T-helper 17 cell (primary cell): ENCODE measurements at places on chromosomes 6 and 20.

DNA sequence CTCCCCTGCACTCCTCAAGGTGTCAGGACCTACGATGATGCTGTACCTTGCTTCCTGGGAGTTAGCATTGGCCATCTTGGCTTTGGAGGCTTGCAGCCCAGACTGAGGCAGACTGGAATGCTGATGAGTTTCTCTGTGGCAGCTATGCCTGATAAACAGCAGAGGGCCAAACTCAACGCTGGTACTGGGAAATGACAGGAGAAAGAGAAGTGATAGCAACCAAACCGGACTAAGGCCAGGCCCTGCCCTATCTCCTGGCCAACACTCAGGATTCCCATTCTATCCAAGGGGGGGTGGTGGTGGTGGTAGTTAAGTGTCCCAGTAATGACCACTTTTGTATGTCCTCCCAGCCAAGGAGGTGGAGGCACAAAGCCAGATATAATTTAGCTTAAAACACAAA, 90.0 kb upstream of the DTNBP1 start:
- DNase-seq = no peak
- H3K4me3 ChIP-seq = no peak overlapping the region
- H3K27me3 ChIP-seq = peaks cover 9% of the 10 kb centered on the region
- H3K36me3 ChIP-seq = no peaks in the 10 kb centered on the region
- H3K4me1 ChIP-seq = no peaks in the 10 kb centered on the region
- no peak overlapping the region for H3K27ac ChIP-seq

DNA sequence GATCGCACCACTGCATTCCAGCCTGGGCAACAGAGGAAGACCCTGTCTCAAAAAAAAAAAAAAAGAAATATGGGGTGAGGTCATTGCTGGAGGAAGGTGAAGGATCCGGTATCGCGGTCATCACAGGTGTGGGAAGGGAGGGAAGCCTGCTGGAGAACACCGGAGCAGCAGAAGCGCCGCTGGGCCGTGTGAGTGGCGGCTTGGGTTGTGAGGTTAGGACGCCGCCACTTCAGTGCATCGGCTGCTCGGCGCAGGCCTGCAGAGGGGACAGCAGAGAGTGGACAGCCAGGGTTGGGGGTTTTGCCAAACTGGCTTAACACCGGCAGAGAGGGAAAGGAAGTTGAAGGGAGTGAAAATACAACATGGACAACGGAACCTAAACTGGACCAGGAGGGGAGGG, 5.4 kb downstream of the TLDC2 start:
- no peaks in the 10 kb centered on the region for H3K27me3 ChIP-seq
- peaks cover 17% of the 10 kb centered on the region for H3K4me1 ChIP-seq
- H3K36me3 ChIP-seq = no peaks in the 10 kb centered on the region
- H3K27ac ChIP-seq = peak overlapping the region; percentile 32
- no peak for DNase-seq

- no peaks in the 10 kb centered on the region for H3K27me3 ChIP-seq
- no peak overlapping the region for H3K4me3 ChIP-seq
- no peaks in the 10 kb centered on the region for H3K36me3 ChIP-seq
- H3K4me1 ChIP-seq = peaks cover 14% of the 10 kb centered on the region
These were observed 44.6 kb downstream of the BLTP3A start for GRCh38 chr6:34836451-34836850.

GRCh38 chr6:78487401-78487800, 379.9 kb upstream of the IRAK1BP1 start:
- H3K4me3 ChIP-seq = no peak overlapping the region
- H3K36me3 ChIP-seq = no peaks in the 10 kb centered on the region
- H3K27ac ChIP-seq = no peak overlapping the region
- DNase-seq = no peak
- no peaks in the 10 kb centered on the region for H3K4me1 ChIP-seq

DNA sequence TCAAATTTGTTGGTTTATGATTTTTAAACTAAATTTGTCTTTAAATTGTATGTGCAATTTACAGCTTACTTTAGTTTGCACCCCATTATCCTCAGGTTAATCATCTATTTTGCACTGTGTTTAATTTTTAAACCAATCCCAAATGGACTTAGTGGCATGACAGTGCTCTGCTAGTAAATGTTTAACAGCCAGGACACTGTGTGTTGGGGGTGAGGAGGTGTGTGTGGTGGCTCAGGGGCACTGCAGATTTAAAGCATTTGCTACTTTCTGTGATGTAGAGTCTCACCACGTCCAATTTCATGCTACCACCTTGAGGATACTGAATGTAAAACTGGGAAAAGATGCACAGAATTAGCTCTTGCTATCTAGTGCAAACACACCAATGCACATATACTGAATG, 225.7 kb downstream of the HAO1 start:
- no peaks in the 10 kb centered on the region for H3K27me3 ChIP-seq
- H3K4me3 ChIP-seq = no peak overlapping the region
- H3K36me3 ChIP-seq = no peaks in the 10 kb centered on the region
- H3K27ac ChIP-seq = no peak overlapping the region

DNA sequence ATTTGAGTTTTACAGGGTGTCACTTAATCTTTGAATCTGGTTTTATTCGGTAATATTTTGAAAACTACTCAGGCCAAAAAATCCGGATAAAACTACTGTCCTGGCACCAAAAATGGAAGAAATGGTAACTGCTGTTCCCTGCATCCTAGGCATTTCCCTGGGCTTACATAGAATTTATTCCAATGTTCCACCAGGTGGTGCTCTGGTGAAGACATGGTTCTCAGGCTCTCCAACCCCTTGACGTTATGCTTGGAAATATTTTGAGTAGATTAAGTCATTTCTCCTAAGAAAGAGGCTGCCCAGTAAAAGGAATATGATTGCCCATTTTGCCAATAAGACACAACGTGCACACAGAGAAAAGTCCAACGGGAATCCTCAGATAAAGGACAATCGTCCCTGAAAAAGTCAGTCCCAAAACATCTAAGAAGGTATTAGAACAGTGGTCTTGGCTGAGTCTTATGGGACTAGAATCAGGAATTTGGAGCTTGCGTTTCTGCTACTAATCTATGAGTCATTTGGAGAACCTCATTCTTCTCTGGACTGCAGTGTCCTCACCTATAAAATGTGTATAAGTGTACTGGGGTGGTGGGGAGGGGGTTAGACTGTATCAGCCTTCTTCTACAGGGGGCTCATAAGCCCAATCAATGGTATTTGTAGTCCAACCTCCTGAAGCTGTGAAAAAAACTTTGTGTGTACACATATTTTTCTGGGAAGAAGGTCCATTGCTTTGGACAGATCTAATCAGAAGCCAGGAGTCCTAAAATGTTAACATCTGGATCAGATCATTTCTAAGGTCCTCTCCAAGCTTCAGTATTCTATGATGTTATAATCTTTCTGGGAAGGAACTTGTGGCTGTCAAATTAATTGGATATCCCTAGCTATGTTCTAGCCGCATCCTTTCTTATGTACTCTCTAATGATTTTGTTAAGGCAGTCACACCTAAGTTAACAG, 131.0 kb upstream of the BMP2 start:
- no peak for DNase-seq
- H3K4me1 ChIP-seq = no peaks in the 10 kb centered on the region
- H3K27me3 ChIP-seq = no peaks in the 10 kb centered on the region
- H3K36me3 ChIP-seq = no peaks in the 10 kb centered on the region
- H3K27ac ChIP-seq = no peak overlapping the region
- no peak overlapping the region for H3K4me3 ChIP-seq

DNA sequence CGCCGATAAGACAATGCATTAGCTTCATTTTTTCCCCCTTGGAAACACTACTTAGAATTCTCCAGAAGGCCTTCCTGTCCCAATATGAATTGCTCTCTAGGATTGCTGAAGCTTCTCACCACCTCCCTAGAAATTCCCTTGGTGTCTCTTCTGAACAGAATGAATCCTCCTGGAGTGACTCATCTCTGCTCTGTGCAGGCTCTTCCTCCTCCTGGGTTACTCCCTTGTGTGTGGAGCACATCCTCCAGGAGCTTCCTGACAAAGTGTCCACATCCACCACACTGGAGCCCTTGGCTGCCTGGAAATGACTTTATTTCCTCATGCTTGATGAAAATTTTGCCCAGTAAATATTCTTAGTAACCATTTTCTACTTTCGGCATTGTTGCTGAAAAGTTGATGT, 54.4 kb downstream of the DTNBP1 start:
- H3K4me1 ChIP-seq = peaks cover 8% of the 10 kb centered on the region
- no peaks in the 10 kb centered on the region for H3K27me3 ChIP-seq
- H3K27ac ChIP-seq = no peak overlapping the region
- peaks cover 13% of the 10 kb centered on the region for H3K36me3 ChIP-seq
- DNase-seq = no peak

DNA sequence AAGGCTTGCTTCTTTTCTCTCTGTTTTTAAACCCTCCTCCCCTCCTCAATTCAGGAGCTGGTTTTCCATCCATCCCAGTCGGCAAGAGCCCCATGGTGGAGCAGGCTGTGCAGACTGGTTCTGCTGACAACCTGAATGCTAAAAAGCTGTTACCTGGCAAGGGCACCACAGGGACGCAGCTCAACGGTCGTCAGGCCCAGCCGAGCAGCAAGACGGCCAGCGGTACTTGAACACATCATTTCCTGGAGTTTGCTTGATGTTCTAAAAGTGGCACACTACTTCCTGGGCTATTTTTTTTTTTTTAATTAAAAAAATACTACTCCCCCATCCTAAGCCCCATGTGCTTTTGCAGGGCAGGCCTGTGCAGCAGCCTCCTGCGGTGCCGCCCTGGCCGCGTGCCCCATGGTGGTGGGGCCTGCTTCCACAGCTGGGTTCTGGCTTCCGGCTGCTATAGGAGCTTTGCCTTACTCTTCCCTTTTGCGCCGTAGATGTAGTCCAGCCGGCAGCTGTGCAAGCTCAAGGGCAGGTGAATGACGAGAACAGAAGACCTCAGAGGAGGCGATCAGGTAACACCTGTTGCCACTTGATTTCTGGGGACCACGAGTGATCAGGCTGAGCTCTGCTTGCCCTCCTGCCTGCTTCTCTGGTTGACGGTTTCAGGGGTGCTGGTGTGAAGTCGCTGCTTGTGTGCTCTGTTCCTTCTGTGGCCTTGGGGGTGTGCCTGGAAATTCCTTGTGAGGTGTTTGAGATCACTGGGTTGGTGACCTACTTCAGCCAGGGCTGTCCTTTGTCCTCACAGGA, 7.7 kb downstream of the LSM14B start:
- no peak overlapping the region for H3K27ac ChIP-seq
- H3K4me3 ChIP-seq = no peak overlapping the region
- no peaks in the 10 kb centered on the region for H3K27me3 ChIP-seq
- H3K36me3 ChIP-seq = peaks cover 6% of the 10 kb centered on the region

DNA sequence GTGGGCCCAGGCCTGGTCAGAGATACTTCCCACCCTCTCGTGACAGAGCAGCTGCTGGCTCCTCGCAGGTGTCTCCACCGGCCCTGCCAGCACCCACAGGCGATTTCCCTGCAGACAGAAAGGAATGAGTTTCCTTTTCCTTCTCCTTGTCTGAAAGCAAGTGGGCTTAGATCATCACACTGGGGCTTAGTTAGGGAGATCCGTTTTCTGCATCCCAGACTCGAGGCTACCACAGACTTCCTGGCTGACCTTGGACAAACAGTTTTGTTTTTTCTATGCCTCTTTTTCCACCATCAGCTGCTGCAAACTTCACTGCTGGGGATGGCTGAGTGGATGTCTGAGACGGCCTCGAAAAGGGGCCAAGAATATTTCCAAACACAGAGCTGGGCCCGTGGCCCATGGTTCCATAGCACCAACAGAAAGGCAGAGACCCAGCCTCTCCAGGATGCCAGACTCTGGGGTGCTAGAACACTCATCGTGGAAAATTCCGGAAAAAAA, 86.5 kb downstream of the BANF2 start:
- no peak overlapping the region for H3K4me3 ChIP-seq
- H3K27ac ChIP-seq = no peak overlapping the region
- H3K4me1 ChIP-seq = peaks cover 6% of the 10 kb centered on the region
- DNase-seq = no peak

GRCh38 chr20:49398401-49399144, 83.9 kb downstream of the KCNB1 start:
- H3K4me1 ChIP-seq = peaks cover 2% of the 10 kb centered on the region
- peaks cover 2% of the 10 kb centered on the region for H3K36me3 ChIP-seq
- no peak overlapping the region for H3K27ac ChIP-seq
- H3K4me3 ChIP-seq = no peak overlapping the region
- H3K27me3 ChIP-seq = peaks cover 34% of the 10 kb centered on the region
- no peak for DNase-seq

GRCh38 chr6:157075549-157076450, 247.5 kb downstream of the TMEM242 start:
- peaks cover 31% of the 10 kb centered on the region for H3K4me1 ChIP-seq
- no peaks in the 10 kb centered on the region for H3K36me3 ChIP-seq
- no peaks in the 10 kb centered on the region for H3K27me3 ChIP-seq
- DNase-seq = no peak
- H3K27ac ChIP-seq = no peak overlapping the region

DNA sequence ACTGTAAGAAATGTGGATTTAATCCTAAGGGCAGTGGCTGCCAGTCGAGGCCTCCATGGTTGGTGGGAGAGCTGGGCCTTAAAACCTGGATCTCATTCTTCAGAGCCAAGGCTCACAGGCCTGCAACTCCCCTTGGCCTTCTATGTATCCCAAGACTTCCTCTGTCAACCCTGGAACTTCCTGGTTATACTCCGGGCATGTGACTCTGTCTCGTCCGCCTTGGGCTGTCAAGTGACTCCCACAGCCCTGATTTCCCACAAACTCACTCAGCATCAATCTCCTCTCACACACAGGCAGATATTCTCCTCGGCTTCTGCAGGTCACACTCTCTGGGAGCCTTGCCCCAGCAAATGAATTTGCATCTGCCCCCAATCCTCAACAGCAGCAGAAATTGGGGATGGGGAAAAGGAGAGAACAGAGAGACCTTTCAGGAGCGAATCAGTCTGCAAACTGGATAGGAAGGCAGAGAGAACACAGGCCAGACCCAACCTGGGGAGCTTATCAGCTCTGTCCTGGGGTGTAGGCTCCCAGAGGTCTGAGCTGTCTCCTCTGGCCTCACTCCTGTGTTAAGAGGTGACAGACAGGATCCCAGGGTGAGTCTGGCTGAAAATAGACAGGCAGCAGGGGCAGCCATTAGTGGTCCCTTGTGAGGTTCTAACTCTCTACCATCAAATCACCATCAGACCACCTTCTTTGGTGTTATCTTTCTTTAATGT, 30.4 kb upstream of the PREX1 start:
- no peaks in the 10 kb centered on the region for H3K27me3 ChIP-seq
- peak overlapping the region; percentile 39 for H3K27ac ChIP-seq
- no peak overlapping the region for H3K4me3 ChIP-seq

DNA sequence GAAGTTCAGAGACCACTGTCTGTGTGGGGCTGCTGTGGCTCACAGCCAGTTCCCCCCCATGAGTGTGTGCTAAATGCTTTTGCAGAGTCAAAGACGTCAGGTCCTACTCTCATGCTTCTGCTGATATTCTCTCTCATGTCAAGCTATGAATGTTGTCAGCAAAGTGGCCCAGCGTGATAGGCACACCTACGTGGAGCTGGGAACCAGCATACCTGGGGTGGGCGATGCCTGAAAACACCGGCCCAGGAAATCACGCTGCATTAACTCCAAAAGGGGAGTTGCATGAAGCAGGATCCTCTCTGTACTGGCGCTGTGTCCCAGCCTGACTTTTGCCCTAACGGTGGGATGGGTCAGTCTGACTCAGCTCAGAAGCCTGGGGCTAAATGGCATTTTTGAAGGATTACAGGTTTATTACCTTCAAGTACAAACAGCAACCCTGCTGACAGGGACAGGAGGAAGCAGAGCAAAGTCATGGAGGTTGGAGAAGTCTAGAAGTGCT, 9.0 kb upstream of the MRPS10 start:
- no peak overlapping the region for H3K27ac ChIP-seq
- H3K27me3 ChIP-seq = no peaks in the 10 kb centered on the region
- no peak for DNase-seq

GRCh38 chr6:20426177-20427082, 24.8 kb downstream of the E2F3 start:
- no peak overlapping the region for H3K4me3 ChIP-seq
- DNase-seq = no peak
- H3K27ac ChIP-seq = no peak overlapping the region
- no peaks in the 10 kb centered on the region for H3K27me3 ChIP-seq
